ENCODE measurements at places on chromosomes 16 and 17.
A peak's percentile ranks its signal among the peaks of the same experiment; 100 is the strongest.

GRCh38 chr17:68297195-68297594, 5.9 kb downstream of the ARSG start:
- no peak for DNase-seq

- no peak for DNase-seq
These were observed 14.9 kb upstream of the TEX2 start for GRCh38 chr17:64277831-64278562.

- DNase-seq: peak; percentile 32
These were observed 9.6 kb downstream of the UBTF start for GRCh38 chr17:44209786-44210341.

- DNase-seq: no peak
These were observed 210.9 kb downstream of the ZFHX3 start for GRCh38 chr16:72836985-72837384.

DNA sequence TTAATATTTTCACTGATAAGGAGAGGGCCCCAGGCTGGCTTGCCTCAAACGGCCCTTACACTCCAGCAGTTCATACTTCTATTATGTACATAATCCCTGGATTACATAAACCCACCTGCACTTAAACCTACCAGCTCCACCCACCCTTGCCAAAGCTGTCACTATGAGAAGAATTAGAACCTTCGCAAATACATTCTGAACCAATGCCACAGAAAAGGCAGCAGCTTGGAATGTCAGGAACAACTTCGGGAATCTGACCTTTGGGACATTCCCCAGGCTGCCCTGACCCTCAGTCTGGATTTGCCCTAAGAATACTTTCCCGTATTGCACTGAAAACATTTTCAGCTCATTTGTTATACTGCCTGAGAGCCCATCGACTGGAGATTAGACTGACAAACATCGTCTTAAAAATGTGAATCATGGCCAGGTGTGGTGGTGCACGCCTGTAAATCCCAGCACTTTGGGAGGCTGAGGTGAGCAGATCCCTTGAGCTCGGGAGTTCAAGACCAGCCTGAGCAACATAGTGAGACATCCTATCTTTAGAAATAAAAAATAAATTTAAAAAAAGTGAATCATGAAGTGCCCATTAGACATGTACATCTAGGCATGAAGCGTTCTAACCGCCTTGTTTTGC, 21.0 kb upstream of the SEC14L1 start:
- DNase-seq: no peak

DNA sequence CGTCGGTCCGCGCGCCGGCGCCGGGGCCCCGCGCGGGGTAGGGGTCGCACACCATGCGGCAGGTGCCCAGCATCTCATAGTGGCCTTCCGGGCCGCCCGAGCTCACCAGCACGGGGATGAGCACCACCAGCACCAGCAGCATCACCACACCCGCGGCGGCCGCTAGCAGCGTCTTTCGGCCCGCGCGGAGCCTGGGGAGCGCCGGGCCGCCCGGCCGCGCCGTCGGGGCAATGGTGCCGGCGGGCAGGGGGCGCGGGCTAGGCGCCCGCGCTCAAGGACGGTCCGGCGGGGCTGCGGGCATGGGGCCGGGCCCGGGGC, 237 bp downstream of the C1QL1 start:
- no peak for DNase-seq

DNA sequence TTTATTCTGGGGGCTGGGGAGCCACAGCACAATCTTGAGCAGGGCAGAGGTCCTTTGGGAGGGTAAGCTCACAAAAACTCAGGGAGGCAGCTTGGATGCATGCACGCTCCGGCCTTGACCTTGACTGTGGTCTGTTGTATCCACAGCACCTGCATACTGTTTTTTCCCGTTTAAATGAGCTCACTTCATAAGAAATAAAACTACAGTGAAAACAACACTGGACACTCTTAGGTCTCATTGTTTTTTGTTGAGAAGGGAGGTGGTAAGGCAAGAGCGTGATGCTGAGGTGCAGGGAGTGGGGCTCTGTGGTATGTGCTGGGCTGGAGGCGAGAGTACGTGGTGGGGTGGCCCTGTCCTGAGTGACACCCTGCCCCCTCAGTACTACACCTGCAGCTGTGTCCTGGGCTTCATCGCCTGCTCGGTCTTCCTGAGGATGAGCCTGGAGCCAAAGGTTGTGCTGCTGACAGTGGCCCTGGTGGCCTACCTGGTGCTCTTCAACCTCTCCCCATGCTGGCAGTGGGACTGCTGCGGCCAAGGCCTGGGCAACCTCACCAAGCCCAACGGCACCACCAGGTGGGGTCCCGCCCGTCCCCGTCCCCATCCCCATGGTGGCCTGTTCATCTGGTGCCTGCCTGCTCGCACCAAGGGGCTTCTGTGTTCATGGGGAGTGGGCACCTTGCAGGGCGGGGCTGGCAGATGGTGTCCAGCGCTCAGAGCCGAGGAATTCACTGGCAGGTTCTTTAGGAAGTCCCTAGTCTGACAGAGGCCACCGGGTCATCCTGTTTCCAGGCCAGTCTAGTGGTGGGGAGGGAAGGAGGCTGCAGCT, 44.2 kb downstream of the ADCY7 start:
- no peak for DNase-seq

DNA sequence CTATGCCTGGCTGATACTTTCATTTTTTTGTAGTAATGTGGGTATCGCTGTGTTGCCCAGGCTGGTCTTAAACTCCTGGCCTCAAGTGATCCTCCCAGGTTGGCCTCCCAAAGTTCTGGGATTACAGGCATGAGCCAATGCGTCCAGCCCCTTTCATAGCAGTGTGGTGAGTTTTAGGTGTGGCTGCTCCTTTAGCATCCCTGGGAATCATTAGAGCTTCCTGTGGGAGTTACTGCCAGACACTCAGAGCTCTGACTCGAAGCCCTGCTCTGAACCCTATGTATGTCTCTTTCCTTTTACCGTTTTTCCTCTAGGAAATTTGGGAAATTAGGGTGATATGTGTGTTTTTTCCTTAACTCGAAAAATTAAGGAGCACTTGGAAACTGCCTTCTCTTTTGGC, 44.5 kb downstream of the NDE1 start:
- no peak for DNase-seq

DNA sequence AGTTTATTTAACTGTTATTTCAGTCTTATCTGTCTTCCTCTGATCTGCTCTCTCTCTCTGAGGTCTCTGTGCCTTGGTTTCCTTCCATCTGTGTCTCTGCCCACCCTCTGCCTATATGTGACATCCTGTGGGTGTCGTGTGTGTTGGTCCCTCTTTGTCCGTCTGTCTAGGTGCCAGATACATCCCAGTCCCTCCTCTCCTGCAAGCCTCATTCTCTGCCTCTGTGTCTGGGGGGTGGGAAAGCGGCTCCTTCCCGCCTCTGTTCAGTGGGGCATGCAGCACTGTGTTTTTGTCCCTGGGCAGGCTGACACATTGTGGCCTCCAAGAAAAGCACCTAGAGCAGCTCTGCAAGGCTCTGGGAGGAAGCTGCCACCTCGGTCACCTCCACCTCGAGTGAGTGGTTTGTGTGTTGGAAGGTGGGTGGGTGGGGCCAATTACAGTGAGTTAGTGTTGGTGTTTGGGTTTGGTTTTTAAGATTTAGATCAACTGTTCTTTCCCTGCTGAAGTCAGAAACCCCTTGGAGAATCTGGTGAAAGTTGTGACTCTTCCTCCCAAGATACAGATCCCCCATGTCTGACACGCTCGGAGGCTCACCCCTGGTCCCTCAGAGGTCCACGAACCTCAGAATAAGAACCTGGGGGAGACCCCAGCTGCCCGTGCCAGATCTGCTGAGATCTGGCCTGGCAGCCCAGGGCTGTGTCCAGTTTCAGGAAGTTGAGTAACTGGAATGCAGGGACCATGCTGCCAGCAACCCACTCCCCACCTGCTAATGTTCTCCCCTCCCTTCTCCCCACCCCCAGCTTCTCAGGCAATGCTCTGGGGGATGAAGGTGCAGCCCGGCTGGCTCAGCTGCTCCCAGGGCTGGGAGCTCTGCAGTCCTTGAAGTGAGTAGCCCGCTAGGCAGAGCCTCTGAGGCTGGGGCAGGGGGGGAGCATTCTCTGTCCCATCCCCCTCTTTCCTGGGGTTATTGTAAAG, 50.9 kb upstream of the CPNE2 start:
- DNase-seq: no peak

- no peak for DNase-seq
These were observed 84.1 kb upstream of the CDH13 start for GRCh38 chr16:82542714-82543113.

GRCh38 chr17:39357986-39358385, 43.4 kb downstream of the FBXL20 start:
- no peak for DNase-seq

GRCh38 chr17:76441686-76442340, 11.1 kb downstream of the UBE2O start:
- no peak for DNase-seq

- DNase-seq: no peak
These were observed 124.2 kb downstream of the ZFHX3 start for GRCh38 chr16:72923757-72924156.

DNA sequence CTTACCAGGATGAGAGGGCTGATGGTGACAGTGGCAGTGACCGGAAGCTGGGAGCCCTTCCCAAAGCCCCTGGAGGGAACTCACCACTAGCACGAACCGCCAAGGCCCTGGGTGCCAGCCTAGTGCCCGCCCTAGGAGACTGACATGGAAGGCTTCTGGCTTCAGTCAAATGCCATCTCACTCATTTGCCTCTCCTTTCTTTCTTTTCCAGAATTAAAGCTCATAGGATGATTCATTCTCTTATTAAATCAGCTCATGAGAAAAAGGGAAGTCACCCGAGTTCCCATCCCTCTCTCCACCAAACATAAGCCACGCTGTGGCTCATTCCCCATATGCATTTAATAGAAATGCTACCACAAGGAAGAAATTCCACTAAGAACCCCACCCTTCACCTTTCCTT, 12.1 kb downstream of the CUEDC1 start:
- DNase-seq: peak; percentile 81

Measured in M059J (cell line).